ENCODE measurements at places on chromosomes 6 and 20.

- no peak for DNase-seq
Observed at GRCh38 chr20:8362457-8362856, 230.4 kb downstream of the PLCB1 start.

GRCh38 chr6:150208611-150209352 is 65.9 kb downstream of the PPP1R14C start:
- no peak for DNase-seq

DNA sequence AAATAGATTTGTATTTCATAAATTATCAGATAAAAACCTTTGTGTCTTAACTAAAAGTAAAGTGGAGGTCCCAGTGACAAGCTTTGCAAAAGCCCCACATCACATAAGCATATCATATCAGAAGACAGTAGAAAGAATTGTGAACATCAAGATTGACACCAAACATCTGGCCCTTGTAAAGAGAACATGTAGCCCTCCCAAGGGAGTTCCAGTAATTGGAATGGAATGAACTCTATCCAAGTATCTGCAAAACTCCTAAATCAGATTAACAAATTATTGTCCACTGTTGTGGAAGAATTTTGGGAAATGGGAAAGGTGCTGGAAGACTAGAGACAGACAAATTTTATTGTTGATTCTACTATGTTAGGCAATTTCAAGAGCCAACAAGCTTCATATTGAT is 268.8 kb downstream of the KCNQ5 start:
- no peak for DNase-seq

GRCh38 chr20:49899541-49900383 is 15.6 kb downstream of the SPATA2 start:
- DNase-seq = no peak

- no peak for DNase-seq
Observed at GRCh38 chr20:18511571-18511970, 3.8 kb downstream of the SEC23B start.

DNA sequence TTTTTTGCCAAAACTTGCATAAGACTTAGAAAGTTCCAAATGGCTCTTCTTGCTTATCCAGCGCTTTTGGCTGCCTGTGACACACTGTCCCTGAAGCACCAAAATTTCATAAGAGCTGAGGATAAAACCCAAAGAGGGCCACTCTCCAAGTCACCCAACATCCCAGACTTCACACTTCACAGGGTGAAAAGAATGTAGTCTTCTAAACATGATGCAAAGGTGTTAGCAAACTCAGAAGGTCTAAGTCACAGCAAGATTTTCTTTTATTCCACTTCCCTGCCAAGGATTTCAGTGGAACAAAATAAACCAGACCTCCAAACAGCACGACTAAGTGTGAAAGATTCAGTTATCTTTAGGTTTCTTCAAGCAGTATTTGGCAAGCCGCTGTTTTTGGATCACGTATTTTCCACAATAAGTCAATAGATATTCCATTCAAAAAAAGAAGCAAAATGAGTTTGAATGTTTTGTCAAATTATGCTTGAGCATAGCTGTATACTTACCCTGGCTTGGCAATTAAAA is 44.6 kb upstream of the CD93 start:
- no peak for DNase-seq

DNA sequence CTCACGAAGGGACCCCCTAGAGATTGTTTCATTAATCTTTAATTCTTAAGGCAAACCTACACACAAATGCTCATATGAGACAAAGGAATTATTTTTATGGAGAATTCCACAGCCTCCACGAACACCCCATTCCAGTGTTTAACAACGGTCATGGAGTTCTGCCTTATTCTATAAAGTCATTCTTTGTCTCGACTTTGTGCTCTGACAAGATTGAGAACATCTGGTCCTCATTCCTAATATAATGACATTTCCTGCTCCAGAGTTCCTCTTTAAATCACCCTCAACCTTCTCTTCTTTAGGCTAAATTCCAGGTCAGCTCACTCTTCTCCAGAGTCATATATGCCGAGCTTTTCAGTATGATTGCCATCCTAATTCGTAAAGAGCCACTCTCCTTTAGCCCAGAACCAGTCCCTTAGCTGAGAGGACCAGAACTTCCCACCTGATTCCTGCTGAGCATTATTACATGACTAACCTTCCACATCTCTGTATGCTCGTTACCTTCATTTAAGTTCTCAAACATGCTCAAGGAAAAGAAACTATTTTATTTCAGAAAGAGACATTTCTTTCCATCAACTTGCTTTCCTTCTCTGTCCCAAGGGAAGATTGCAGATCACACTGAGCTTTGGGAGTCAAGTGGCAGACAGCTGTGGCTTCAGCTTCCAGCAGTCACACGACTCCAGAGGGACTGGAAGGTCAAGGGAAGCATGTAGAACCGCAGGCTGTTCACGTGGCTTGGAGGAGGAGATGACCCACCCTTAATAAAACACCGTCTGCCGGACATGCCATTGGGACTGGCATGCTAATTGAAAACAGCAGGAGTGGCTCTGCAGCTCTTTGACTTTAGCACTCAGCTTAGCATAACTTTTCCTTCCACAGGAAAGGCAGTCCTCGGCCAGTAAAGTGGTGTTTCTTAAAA is 467.1 kb upstream of the HSF2 start:
- DNase-seq = no peak

DNA sequence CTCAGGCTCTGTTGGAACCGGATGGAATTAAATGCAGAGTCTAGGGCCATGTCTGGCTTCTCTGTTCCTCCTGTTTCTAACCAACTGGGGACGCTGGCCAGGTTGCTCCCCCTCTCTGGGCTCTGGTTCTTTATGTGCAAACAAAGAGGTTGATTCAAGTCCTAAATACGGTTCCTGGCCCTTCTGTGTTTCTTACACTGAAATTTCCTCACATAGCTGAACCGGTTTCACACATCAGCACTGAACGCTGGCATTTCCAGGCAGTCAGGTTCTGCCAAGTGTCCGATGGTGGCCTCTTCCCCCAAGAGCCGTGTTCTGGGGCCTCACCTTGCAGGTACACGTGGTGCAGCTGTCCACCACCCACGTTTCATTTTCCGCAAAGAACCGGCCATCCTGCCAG is 13.5 kb downstream of the THBS2 start:
- DNase-seq = no peak

- DNase-seq = no peak
Observed at GRCh38 chr6:150528648-150529285, 70.9 kb upstream of the PLEKHG1 start.

DNA sequence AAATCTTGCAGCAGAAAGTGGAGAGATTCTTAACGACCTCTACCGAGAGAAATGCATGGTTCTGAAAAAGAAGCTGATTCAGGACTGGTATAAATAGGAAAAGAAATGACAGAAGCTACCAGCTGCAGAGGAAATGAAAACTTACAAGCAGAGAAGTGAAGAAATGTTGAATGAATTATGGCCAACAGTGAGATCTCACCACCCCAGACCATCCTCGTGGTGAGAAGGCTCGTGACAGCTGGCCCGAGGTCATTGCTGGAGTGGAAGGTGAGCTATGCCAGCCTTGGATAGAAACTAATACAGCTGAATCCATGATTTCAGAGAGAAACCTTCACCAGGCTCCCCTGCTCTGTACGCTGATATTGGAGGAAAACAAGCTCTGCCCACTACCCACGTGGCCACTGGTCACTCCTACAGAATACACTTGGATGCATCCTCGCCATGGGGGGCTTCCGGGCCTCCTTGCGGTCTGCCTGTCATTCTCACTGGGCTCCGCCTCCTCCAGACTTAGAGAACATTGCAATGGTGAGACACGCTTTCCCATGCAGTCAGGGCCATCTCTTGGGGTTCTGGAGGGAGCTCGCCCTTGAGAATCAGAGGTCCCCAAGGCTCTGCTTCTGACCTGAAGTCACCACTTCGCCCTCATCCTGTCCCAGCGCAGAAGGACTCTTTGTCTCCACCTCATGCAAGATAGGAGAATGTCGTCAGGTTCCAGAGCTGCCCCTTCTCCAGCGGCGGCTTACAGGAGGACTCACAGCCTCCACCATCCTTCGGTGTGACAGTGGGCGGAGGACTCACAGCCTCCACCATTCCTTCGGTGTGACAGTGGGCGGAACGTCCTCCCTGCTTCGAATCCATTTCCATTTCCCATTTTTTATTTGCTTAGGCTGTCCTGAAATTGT is 10.6 kb upstream of the TUBB2B start:
- DNase-seq = no peak

- no peak for DNase-seq
Observed at GRCh38 chr6:33716890-33717632, 5.6 kb upstream of the UQCC2 start.

GRCh38 chr6:29553268-29554057 is 6.1 kb downstream of the UBD start:
- no peak for DNase-seq

GRCh38 chr6:156875062-156875461 is 97.9 kb downstream of the ARID1B start:
- DNase-seq = no peak

DNA sequence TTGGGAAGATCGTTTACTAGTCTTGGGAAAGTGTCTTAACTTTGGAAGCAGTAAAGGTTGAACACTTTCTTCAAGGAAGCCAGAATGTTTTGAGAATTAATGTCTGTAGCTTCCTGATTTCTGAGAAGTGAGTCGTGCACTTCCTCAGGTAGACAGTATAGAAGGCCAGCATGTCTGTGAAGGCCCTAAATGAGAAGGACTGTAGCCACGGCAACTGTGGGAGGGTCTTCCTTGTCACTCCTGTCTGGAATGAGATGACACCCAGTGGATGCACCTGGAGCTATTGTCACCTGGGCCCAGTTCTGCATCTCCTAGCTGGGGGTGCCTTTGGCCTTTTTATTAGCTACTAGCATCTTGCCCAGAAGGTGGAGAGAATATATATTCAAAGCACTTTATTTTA is 8.8 kb downstream of the STX16 start:
- no peak for DNase-seq

- no peak for DNase-seq
Observed at GRCh38 chr6:138227316-138227781, 9.1 kb upstream of the PBOV1 start.

DNA sequence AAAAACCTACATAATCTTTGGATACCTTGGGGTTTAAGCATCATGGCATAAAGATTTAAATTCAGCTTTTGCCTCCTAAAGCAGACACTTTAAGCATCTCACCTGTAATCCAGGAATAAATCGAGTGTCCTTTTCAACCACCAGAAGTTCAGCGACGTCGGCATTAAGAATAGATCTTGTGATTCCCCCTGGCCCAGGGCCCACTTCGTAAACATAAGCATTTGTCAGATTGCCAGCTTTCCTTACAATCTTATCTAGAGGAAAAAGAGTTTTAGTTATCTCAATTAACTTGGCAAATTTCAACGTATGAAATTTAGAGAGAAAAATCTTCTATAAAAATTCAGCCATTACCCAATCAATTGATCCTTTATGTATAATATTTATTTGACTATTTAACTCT is 3.2 kb downstream of the TFB1M start:
- DNase-seq = no peak

DNA sequence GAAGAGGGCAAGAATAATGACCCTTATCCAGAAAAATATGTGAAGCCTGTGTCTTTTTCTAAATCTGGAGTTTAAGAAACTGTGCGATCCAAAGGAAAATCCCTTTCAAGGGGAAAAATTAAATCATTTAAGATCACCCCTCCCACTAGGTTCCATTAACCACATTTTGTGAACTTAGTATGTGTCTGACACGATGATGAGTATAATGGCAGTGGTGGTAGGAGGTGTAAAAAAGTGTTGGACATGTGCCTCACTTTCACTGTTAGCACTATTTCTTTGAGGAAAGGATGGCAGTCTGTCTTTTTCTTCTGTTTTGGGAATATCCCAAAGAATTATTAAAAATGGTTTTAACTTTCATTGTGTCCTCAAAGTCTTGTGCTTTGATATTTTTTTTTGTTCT is 392.3 kb upstream of the CITED2 start:
- DNase-seq = no peak

All from NCI-H1694 (cell line).